ENCODE measurements at places on chromosomes 11 and 22.
A peak's percentile ranks its signal among the peaks of the same experiment; 100 is the strongest.

DNA sequence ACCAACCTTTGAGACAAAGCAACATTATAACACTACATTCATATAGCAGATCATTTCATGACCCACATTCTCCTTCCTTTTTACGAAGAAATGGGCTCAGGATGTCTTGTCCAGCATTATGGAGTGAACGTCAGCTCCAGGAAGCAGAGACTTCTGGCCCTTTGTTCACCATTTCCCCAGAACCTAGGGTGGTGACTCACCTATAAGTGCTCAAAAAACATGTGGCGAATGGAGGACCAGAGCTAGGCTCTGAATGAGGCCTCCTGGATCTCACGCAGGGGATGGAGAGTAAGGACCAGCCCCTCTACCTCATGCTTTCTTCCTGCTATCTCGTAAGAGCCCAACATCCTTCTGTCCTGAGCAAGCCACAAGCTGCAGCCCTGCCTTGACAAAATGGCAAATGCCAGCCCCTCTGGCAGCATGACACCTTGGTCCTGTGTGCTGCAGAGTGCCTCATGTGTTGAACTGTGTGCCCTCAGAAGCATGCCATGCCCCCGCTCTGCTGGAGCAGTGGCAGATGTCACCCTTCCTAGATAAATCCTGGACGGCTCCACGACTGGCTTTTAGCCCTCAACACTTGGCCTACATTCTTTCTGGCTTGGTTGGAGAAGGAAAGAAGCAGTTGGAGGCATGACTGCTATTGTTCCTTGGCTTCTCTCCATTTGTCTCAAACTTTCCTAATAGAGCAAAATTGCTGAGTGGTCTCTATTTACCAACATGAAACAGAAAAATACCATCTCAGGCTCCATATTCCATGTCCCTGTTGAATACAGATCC lies 6.5 kb upstream of the ST3GAL4 start:
- DNase-seq = no peak

DNA sequence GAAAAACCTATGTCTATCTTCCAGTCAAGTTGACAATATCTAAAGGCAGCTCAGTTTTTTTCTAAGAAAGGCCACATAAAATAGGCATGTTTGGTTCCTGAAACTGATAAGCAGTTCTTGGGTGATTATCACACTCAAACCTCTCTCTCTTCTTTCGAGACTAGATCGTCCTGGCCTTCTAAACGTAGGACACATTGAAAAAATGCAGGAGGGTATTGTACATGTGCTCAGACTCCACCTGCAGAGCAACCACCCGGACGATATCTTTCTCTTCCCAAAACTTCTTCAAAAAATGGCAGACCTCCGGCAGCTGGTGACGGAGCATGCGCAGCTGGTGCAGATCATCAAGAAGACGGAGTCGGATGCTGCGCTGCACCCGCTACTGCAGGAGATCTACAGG lies 15.1 kb downstream of the CDPF1 start:
- DNase-seq = no peak

DNA sequence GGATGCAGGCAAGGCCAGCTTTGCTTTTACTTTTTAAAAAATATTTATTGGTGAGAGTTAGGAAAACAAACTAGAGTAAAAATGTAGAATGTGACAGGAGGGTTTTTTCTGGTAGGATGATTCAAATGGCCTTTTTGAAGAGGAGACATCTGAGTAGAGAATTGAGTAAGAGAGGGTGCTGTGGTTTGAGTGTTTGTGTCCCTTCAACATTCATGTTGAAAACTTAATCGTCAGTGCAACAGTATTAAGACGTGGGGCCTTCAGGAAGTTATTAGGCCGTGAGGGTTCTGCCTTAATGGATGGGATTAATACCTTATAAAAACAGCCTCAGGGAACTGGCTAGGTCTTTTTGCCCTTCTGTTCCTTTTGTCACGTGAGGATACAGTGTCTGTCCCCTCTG lies 288.8 kb upstream of the C11orf87 start:
- DNase-seq = no peak

DNA sequence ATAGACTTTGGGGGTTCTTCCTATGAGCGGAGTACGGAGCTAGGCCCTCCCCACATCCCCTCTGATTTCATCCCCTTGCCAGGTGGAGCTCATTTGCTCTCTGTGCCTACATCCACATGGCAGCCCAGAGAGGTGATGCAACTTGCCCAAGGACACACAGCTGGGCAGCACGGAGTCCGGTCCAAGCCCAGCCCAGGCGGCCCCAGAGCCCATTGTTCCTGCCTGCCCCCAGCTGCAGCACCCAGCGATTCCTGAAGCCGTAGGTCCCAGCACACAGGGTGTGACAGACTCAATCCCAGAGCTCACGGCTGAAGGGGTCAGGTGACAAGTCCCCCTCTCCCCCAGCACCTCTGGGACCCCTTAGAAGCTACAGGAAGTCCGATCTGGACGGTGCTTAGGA lies 22.2 kb upstream of the RFPL3 start:
- no peak for DNase-seq

DNA sequence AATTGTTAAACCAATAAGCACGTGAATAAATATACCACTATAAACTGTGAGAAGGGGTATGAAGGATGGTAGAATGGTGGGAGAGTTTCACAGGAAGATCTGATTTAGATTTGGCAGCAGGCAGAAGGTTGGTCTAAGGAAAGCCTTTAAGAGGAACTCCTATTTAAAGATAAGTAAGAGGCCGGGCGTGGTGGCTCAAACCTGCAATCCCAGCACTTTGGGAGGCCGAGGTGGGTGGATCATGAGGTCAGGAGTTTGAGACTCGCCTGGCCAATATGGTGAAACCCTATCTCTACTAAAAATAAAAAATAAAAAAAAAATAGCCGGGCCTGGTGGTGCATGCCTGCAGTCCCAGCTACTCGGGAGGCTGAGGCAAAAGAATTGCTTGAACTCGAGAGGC lies 45.8 kb upstream of the CXCR5 start:
- DNase-seq = no peak

- DNase-seq = no peak
These were observed 4.2 kb downstream of the SSH3 start for GRCh38 chr11:67307545-67308001.

GRCh38 chr11:46457021-46457420 lies 65.4 kb upstream of the CHRM4 start:
- no peak for DNase-seq

DNA sequence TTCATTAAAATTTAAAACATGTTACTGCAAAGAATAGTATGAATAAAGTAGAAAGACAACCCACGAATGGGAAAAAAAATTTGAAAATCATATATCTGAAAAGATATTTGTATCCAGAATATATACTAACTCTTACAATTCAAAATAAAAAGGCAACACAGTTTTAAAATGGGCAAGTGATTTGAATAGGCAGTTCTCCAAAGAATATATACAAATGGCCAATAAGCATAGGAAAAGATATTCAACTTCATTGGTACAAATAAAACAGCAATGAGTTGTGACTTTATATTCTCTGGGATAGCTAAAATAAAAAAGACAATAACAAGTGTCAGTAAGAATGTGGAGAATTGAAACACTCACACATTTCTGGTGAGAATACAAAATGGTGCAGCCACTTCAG lies 41.6 kb upstream of the FAM181B start:
- no peak for DNase-seq

DNA sequence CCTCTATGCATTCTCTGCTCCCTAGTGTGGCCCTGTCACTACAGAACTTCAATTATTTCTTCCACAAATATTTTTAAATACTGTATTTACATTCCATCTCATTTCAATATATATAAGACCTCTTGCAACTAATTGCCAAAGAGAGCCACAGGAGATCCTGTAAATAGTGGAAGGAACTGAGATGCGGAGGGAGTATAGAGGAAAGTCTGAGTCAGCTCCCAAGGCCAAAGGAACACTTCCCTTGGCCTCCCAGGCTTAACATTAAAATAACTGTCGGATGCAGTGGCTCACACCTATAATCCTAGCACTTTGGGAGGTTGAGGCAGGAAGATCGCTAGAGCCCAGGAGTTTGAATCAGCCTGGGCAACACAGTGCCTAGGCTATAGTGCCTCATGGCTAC lies 31.2 kb downstream of the RBFOX2 start:
- DNase-seq = no peak

DNA sequence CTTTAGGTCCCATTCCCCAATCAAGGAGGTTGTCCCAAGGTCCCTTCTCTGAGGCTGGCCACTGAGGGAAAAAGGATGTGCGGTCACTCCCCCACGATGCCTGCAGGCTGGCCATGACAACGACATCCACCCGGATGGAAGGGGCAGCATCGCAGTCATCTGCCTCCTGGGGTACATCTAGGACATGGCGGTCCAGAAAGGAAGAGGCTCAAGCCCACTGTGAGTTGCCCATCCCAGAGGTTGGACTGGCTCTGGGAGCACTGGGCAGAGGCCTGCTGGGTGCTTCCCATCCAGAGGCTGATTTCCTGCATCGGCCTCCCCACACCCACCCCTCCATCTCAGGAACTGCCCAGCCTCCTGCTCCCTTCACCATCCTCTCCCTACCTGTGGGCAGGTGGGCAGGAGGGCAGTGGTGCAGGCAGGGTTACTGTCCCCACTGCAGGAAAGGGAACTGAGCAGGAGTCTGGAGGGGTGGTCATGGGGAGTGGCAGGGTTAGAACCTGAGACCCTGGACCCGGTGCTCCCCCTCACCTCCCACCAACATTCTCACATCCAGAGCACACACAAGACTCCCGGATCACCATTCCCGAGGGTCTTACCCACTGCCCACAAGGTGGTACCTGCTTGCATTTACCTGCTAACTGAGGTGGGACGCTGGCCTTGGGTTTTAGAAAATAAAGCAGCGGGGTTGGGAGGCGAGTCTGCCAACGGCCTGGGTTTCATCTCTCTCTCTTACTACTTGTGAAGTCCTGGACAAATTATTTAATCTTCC lies 4.4 kb downstream of the RCE1 start:
- peak; percentile 16 for DNase-seq

DNA sequence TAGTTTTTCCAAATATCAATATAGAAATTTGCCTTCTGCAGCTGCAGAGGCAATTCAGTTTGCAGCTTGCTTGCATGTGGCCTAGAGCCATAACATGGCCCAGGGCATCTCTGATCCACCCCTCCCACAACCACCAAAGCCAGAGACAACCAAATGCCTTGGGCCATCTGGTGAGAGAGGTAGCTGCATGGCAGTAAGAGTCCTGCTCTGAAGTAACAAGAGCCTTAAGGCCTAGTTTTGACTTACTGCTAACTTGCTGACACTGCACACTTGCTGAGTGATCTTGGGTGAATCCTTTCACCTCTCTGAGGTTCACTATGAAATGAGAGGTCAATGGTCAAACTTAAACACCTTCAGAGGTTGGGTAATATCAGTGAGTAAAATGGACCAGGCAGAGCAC lies 4.9 kb upstream of the SPECC1L start:
- DNase-seq = no peak

GRCh38 chr11:128533472-128533871 lies 53.9 kb downstream of the ETS1 start:
- DNase-seq = no peak

GRCh38 chr22:31088233-31088986 lies 7.3 kb downstream of the SMTN start:
- no peak for DNase-seq

DNA sequence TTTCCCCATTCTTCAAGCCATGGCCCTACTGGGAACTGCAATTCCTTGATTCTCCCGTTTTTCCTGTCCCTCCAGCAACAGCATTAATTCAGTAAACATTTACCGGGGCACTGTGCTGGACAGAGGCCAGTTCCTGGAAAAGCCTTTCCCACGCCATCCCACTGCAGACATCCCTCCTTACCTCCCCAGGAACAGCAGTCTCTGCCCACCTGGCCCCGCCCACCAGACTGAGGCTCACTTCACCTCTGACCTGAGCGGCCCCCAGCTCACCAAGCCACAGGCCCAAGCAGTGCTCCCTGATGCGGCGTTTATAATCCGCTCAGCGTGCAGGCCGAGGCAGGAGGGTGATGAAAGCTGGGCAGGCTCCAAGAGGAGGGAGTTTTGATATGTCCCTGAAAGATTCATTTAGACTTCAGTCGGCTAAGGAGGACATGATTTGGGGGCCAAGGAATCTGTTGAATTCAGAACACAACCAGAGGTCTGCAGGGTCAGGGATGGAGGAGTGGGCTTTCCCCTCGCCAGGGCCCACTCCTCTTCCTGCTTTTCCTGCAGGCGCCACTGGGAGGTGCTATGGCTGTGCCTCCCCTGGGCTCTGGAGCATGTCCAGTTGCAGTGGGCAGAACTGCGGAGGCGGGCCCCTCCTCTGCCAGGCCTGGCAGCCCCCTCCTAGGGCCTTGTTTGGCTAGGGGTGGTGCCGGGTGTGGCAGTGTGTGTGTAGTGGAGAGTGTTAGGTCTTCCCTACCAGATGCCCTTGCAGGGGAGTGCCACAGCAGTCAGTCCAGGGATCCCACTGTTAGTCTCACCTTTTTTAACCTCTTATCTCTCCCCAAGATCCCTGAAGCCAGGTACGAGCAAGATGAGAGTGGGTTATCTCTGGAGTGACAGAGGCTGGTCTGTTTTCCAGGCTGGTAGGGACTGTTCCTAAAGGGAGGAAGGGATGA lies 1.4 kb upstream of the TAGLN start:
- DNase-seq = peak; percentile 61

DNA sequence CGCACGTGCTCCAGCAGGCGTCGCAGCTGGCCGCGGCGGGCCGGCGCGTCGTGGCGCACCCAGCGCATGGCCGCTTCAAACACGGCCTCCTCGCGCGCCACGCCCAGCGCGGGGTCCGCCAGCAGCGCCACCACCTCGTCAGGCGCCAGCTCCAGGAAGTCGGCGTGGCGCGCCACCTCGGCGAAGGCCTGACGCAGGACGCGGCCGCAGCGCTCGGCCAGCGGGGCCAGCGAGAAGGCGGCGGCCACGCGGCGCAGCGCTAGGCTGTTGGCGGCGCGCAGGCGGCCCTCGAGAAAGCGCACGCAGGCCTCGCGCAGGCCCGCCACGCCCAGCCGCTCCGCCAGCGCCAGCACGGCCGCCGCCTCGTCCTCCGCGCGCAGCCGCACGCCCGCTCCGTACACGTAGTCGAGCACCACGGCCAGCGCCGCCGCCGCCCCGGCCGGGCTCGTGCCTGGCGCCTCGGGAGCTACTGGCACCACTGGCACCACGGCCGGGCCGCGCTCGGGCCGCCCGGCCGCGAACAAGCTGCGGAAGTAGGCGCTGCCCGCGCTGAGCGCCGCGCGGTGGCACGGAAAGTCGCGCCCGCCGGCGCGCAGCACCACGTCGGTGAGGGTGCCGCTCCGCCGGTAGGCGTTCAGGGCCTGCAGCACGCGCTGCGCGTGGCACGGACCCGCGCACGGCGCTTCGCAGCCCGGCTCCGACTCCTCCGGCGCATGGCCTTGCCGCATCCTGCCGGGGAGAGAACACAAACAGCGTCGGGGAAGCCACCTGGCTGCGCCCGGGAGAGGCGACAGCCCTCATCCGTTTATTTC lies 2.9 kb downstream of the KLHL35 start:
- DNase-seq = no peak

Data from posterior cingulate gyrus (tissue), 11 donors.